ENCODE measurements at places on chromosomes 5 and 9.

DNA sequence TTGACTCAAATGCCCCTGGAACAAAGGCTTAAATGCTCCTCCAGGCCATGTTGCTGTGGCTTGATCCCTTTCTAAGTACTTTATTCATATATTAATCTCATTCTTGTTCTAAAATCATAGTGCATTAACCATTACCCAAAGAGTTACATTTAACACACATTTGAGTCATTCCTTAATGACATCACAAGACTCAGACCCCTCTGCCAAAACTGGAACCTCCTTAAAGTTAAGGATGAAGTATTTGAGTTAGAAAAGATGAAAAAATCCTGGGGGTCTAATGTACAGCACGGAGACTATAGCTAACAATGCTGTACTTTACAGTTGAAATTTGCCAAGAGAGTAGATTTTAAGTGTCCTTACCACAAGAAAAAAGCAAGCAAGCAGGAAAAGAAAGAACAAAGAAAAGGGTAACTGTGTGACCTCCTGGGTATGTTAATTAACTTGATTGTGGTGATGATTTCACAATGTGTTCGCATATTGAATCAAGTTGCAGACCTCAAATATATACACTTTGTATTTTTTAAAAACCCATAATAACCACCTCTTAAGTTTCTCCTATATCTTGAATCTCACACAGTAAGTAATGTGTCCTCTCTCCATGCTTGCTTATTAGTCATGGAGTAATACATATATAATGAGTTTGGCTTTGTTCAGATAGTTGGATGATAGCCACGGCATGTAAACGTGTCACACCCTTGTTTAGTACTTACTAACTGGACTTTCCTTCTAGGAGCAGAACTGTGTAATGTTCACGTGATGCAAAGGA lies 376.9 kb downstream of the SEMA5A start:
- DNase-seq: no peak

- no peak for DNase-seq
These were observed 32.7 kb downstream of the PRUNE2 start for GRCh38 chr9:76873056-76873792.

DNA sequence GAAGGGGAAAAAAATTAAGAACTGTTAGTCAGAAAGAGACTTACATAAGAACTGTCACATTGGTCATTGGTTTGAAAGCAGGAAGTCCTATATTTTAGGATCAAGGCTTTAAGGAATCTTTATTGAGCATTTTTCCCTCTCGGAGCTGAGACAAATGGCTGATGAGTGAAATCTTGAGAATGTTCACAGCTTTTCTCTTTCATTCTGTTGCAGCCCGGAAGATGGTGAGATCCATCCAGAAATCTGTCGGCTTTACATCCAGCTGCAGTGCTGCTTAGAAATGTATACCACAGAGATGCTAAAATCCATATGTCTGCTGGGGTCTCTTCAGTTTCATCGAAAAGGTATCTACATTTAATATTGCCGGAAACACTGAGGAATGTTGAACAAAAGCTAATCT lies 69.7 kb downstream of the RGS7BP start:
- no peak for DNase-seq

DNA sequence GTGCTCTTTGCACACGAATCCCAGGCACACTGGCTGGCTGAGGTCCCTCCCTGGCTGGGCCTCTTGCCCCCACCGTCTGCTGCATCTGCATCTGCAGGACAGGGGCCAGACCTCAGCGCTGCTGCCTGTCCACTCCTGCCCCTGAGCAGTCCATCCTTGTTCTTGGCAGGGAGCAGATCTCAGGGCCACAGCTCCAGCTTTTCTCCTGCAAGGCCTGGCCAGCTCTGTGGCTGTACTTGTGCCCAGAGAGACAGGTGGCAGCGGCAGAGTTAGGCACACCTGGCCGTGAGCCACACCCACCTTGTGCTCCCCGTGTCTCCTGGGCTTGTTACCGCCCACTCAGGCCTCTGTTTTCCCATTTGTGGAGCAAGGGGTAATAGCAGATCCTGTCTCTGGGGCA lies 13.9 kb downstream of the NEK6 start:
- DNase-seq: no peak

DNA sequence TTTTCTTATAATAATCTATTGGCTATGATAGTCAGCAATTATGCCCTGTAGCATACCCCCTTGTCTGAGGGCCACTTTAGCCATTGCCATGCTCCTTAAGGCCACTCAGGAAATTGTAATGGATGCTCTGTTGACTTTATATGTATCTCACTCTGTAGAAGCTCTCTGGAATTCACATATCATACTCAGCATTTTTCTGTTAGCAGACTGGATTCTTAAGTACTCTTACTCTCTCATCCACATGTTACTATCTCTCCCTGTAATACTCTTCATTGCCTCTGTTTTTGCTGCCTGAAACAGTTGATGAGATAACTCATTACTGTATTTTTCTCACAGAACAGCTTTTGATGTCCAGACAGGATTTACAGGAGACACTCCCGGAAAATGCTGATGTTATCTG lies 24.2 kb downstream of the TMEM232 start:
- no peak for DNase-seq

DNA sequence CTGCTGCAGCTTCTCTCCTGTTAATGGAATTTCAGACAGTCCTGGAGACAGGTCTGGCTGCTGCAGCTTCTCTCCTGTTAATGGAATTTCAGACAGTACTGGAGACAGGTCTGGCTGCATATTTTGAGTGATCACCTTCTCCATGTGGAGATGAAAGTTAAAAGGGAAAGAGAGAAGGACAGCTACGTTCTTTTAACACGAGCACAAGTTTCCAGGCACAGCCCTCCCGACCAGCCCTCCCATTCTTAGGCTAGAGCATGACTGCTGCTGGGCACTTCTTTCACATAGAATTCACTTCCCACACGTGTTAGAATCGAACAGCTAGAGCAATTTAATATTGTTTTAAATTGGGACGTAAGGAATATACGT lies 133.3 kb upstream of the DMRT1 start:
- no peak for DNase-seq

GRCh38 chr5:68406767-68407241 lies 191.2 kb downstream of the PIK3R1 start:
- no peak for DNase-seq

DNA sequence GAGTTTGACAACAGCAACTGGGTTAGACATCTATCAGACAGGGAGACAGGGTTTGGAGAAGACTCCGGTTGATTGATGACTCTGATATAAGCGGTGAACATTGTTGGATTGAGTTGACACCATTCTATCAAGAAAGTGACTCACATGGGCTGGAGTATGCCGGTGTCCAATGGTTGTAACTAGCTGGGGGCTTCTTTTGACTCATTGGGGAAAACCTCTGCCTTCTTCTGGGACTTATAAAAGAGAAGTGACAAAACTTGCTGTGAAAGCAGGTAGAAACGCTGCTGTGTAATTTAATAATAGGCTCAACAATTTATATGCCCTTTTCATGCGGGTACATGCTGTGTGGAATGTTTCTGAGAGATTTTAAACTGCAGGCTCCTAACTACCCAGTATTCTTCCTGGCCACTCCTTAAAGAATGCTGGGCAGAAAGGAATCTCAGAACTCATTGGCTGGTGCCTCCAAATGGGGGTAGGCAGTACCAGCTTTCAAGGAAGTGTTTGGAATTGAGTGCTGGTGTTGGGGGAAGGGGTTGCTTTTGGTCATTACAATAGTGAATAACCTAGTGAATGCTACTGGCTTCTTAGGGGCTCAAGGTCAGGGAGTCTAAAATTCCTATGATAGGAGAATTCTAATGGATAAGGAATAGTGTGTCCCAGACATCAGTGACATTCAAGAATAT lies 43.9 kb downstream of the FYB1 start:
- DNase-seq: no peak

- no peak for DNase-seq
These were observed 50.6 kb downstream of the PCSK5 start for GRCh38 chr9:75941066-75941465.

- no peak for DNase-seq
These were observed 34.8 kb downstream of the TNFSF8 start for GRCh38 chr9:114895521-114895991.

DNA sequence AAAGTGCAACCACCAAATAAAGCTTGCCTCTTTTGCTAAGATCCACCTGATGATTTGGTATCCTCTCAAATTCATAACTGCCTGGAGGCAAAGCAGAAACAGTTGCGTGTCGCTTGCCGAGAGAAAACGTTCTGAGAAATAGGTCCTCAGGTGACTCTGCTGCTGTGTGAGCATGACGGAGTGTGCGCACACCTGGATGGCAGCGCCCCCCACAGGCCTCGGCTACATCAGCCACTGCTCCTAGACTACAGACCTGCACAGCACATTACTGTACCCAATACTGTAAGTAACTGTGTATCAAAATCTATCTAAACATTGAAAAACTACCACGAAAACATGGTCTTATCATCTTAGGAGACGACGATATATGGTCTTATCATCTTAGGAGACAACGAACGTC lies 87.4 kb downstream of the CAMSAP1 start:
- no peak for DNase-seq

DNA sequence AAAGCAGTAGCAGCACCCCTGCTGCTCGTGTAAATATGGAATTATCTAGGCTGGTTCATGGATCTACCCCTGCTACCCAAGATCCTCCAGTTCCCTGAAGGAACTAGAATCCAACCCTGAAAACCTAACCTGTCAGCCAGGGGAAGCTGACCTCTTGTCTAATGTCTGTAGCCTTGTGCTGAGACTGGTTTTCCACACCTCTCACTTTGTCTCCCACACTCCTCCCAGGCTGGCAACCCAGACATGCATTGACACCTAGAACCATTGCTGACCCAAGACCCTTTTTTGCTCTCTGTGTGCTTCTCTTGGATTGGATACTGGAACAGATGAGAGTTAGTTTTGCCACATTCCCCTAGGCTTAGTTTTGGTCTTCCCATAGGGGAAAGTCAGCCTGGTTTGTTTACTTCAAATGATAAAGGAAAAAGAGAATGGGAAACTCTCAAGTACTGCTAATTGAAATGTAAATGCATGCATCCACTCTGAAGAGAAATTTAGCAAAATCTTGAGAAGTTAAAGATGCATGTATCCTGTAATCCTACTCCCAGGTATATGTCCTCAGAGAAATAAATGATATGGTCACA lies 36.6 kb upstream of the NR4A3 start:
- no peak for DNase-seq

DNA sequence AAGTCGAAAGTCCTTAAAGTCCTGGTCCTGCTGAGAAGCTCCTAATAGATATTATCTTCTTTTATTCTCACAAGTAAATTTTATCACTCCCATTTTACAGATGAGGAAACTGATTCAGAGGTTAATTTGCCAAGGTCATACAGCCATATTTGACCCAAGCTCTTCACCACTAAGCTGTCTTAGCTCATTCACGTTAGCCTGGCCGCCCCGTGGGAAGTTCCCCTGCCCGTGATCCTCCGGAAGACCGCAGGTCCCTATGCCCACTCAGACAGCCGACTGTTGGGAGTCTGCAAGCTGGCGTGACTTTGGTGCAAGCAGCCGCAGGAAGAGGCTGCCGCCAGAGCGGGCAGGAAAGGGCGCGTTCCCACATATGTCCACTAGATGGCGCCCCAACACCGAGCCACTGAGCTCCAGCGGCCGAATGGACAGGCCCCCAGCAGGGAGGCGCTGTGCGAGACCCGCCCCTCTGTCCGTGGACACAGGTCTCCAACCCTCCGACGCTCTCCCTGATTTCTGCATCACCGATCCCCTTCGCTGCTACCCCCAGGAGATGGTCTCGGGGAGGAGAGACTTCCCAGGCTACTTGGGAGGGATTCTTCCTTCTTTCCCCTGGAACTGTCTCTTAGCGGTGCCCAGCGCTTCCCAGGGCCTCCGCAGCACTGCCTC lies 10.0 kb upstream of the ARAP3 start:
- DNase-seq: no peak

- no peak for DNase-seq
These were observed 292.5 kb downstream of the PARP8 start for GRCh38 chr5:50958852-50959457.

DNA sequence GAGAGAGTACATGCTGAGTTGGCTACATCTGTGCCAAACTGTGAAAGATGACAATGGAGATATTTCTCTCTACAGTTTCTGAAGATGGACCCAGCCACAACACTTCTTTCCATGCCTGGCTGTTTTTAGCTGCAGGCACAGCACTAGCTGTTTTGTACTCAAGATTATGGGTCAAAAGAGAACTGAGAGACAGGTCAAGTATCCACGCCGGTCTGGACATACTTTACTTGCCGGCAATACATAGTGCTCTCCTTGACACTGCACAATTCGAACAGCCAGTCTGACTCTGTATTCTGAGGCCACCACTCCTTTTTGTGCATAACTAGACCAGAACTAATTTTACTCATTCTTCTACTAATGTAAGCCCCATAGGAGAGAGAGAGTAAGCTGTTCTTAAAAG lies 2.6 kb downstream of the PRLR start:
- DNase-seq: no peak

- DNase-seq: no peak
These were observed 85.1 kb downstream of the ARRDC3 start for GRCh38 chr5:91297994-91298393.

DNA sequence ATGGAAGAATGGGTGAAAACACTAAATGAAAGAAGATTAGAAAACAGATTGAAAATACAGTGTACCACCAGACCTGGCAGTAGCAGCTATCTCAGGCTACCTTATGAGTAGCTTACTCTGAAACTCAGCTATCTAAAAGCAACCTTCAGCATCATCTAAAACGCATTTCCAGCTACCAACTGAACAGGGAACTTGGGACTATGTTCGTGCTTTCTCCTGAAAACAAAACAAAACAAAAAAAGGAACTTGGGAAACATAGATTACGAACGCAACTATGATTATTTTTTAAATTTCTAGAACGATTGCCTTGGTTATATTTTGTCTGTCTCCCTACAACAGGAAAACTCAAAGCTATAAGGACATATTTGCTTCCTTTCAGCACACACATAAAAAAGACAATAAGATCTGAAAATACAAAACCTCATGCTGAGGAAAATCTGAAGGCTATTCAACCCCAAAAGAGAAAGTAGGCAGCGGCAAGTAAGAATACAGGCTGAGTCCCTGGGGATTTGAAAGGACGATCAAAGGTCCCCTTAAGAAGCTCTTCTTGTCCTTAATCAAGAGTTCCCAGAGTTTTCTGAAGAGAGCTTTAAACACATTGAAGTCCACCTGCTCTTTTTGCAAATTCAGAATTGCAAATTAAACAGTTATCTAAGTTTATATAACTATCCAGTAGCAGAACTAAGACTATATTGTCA lies 53.4 kb downstream of the OR2K2 start:
- DNase-seq: no peak

DNA sequence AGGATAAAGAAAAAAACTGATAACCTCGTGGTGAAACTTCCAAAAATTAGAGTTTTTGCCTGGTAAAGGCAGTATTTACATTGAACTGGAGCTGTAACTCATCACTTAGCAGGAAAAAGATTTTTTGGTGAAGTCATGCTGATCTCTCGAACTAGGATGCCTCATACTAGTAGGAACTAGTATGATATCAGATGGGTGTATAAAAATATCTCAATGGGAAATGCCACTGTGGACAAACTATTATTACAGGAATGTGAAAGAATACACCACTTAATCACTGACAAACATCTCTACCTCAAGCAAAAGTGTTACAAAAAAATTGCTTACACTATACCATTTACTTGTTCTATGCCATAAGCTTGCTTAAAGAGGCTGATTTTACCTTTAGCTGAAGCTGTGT lies 28.4 kb downstream of the RFX3 start:
- no peak for DNase-seq

GRCh38 chr5:167843881-167844572 lies 447.4 kb upstream of the WWC1 start:
- no peak for DNase-seq
